ENCODE measurements at places on chromosomes 5 and 9. TPM values are rescaled to one million over a fixed set of nuclear protein-coding genes. Genes with fewer than 3 reads are reported as not detected.

TMEM267 gene
- total RNA-seq: 10.3 TPM

CD14 gene
- total RNA-seq: 81.6 TPM

PCDHB3 gene
- total RNA-seq: 5.3 TPM

CDX1 gene
- 0.18 TPM for total RNA-seq

Data from metanephros (tissue), 2 donors.